ENCODE measurements at places on chromosomes 12 and 14.

GRCh38 chr14:104724407-104724980, 465 bp downstream of the ADSS1 start:
- DNase-seq: peak; percentile 32

DNA sequence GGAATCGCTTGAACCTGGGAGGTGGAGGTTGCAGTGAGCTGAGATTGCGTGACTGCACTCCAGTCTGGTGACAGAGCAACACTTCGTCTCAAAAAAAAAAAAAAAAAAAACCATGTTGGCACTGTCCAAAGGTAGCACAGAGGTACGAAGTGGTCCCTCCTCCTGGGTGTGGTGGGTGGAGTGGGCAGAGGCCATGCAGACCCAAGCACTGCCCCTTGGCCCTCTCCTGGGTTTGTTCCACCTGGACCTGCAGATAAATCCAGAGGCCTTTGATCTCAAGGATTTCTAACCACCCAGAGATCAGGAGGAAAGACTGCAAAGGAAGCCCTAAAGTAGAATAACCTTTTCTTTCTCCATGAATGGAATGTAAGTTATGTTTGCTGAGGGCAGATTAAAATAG, 8.7 kb upstream of the GALNT6 start:
- DNase-seq: no peak

DNA sequence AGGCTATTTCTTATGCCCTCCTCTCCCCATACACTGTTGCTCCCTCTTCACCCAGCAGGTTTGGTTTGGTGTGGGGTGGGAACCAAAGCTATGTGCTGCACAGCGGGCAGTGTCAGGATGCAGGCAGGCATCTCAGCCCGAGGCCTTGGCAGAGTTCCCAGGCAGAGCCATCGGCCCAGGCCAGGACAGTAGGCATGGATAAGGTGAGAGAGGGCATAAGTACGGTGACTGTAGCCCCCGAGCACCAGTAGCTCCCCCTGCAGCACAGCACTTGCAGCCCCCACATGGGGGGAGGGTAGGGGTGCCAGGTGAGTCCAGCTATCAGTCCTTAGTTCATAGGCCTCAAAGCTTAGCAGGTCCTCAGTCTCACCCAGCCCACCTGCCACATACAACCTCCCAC, 7.2 kb downstream of the KLHL33 start:
- no peak for DNase-seq

GRCh38 chr14:65549429-65549828, 136.9 kb downstream of the FUT8 start:
- DNase-seq: no peak

- no peak for DNase-seq
Observed at GRCh38 chr14:75976826-75977581, 4.8 kb downstream of the TGFB3 start.

DNA sequence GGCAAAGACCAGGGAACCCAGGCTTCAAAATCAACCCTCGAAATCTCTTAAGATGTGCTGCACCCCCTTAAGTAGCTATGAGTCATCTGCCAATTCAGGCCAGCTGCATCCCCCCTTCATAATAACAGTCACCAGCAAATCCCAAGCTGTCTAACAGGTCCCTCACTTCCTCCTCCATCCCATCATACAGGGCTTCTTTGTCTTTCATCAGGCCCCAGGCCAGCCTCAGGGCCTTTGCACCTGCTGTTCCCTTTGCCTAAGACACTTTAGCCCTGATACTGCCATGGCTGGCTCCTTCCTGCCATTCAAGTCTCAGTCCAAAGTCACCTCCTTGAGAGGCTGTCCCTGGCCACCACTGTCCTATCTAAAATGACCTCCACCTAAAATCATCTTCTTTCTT, 4.0 kb downstream of the RASAL1 start:
- DNase-seq: no peak

DNA sequence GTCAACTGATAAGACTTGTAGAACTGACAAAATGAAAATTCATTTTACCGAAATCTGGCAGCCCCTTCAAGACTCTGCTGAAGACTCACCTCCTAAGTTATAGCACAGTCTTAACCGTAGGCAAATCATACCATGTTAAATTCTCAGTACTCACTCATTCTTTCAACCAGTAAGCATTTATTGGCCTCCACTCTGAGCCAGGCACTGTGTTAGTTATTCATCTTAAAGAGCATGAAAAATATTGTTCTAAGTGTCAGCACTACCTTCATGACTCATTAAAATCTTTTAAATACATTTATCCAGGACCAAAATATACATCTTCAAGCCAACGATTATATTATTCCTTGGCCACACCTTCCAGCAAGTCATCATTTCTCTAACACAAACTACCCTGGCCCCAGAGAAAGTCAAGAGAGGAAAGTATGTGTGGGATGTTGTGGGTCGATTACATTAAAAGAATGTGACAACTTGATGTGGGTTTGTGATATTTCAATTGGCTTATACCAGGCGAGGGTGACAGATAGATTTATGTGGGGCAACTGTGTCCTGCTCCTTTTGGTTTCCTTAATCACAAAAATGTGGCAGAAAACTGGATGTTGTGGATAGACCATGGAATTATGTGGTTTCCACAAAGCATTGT, 55.0 kb downstream of the TMEM30B start:
- no peak for DNase-seq

DNA sequence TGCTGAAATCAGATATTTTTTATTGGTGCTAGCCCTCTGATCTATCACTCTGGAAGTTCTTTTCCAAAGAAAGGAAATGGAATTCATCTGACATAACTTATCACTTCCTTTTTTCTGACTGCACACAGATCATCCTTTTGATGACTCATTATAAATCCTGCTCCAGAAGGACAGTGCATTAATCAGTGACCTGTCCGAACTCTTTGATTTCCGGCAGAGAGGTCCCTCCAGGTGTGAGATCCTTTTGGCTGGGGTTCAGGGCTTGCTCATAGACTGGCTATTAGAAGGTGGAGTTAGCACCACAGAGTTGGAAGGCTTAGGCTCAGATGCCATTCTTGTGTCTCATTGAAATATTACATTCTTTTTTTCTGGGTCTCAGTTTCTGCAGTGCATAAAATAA, 328.2 kb downstream of the ZFP36L1 start:
- DNase-seq: no peak

- DNase-seq: no peak
Observed at GRCh38 chr12:99389751-99390150, 257.8 kb upstream of the GARIN6 start.

GRCh38 chr12:24360057-24360456, 410.6 kb upstream of the SOX5 start:
- DNase-seq: no peak

DNA sequence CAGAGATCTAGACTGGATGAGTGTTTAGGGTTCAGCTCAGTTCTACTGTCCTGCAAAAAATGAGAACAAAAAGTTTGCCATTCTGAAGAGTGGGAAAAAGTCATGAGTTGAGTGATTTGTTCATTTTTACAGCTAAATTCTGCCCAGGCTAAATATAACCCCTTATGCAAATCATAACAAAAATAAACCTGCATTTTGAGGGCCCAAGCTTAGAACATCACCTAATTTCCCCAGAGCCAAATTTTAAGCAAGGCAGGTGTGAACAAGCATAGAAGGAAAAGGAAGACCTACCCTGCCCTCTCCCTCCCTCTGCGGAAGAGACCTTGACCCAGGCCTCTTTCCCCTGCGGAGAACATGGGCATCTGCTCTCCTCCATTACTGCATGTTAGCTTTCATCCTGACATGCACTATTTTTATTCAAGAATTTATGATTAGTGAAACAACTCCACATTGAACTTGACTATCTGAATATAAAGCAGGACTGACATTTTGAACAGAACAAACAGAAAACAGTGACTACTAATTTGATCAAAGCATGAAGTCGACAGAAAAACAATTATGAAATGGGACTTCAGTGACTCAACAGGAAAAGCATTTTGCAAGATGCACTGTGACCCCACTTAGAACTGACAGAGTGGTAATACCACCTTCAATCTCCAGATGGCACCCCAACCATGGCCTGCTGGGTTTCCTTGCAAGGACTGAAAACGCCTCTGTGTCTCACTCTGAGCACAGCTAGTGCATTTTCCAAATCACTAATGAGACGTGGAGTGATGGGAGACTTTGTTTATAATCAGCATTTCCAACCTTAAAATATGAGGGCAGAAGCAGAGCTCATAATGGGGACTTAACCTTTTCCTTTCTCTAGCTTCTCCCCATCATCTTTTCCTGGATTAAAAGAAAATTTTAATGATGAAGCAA, 30.9 kb upstream of the SELPLG start:
- peak; percentile 75 for DNase-seq

DNA sequence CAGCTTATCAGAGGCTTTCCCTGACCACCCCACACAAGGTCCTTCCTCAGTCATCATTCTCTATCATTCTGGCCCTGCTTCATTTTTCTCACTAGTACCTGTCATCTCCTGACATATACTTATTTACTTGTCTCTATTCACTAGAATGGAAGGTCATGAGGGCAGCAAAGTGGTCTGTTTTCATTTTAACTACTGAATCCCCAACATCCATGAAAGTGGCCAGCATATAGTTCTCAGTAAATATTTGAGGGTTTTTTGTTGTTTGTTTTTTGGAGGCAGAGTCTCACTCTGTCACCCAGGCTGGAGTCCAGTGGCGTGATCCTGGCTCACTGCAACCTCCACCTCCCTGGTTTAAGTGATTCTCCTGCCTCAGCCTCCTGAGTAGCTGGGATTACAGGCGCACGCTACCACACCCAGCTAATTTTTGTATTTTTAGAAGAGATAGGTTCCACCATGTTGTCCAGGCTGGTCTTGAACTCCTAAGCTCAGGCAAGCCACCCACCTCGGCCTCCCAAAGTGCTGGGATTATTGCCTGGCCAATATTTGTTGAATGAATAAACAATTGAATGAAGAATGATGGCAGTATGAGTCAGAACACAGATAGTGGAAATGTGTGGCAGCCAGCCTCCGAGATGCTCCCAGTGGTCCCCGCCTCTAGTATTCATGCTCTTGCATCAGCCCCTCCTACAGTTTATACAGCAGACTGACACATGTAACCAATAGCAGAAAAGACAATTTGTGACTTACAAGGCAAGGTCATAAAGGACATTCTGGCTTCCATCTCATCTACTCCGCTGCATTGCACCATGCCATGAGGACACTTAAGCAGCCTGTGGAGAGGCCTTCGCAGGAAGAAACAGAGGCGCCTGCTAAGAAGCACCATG, 7.0 kb upstream of the ANO6 start:
- no peak for DNase-seq

GRCh38 chr12:119578112-119578511, 15.5 kb upstream of the TMEM233 start:
- DNase-seq: no peak

DNA sequence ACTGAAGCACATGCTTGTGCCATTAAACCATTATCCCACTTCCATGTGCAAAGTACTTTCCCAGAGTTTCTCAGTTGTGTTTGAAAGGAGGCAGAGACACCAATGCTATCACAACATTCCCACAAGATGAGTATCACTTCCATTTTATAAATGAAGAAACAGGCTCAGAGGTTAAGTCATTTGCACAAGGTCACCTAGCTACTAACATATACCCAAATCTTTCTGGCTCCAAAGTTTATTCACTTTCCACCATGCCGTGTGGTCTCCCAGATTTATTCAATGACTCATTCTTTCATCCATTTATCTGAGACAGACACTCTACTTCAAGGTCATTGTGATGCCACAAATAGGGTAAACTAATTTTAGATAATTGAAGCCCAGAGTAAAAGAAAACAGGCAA, 9.4 kb downstream of the ART4 start:
- no peak for DNase-seq

- no peak for DNase-seq
Observed at GRCh38 chr14:25226214-25226613, 176.3 kb upstream of the STXBP6 start.

DNA sequence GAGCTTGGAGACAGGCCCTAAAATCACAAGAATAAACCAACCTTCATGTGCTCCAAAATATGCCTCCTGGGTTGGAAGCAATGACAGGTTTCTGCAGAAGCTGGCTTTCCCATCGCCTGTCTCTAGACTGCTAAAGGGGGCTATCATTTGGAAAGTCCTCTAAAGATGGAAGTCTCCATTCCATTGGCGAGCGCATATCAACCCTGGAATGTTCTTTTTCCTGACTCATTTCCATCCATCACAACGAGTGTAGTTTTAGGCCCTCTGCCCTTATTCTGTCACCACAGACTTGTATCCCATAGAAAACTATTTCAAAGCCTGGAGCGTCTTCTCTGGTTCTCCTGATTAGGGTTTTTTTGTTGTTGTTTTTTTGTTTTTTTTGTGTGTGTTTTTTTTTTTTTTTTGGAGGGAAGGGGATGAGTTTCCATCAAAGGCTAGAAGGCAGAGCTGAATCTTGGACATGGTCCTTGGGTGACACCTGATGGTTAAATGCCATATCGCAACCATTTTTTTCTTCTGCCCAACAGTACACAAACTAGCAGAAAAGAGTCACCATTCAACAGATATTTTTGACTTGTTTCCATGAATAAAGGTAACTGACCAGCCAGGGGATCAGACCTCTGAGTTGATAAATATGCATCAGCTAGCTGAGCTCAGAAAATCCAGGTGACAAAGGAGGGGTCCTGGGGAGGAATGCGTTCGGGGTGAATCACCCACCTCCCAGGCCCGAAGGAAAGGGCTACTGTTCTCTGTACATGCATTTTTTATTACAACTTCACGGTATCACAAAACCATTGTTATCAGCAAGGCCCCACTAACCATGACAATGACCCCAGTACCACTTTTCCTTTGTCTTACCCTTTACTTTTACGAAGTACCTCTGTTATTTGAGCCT, 40.5 kb downstream of the KCNA5 start:
- no peak for DNase-seq

- no peak for DNase-seq
Observed at GRCh38 chr14:49898485-49898884, 5.6 kb downstream of the ARF6 start.

- DNase-seq: no peak
Observed at GRCh38 chr12:128848371-128848770, 4.9 kb upstream of the GLT1D1 start.

GRCh38 chr12:82600379-82600778, 86.3 kb upstream of the TMTC2 start:
- no peak for DNase-seq

- no peak for DNase-seq
Observed at GRCh38 chr12:55188974-55189556, 31.8 kb upstream of the OR10A7 start.

DNA sequence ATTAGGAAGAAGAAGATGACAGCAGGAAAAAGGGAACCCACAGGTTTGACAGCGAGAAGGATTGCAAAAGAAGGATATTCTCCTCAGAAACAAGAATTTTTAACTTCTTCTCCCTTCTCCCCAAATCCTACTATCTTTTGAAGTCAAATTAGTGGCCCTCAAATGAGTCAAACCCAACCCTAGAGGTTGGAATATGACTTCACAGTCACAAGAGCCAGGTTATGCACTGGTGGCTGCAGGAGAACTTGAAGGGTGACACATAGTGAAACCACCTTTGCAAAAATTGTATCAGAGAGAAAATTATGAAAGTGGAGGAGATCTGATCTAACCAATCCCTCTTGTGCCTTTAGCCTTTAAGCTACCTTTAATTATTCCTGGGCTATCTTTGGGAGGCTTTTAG, 386.2 kb upstream of the CCDC196 start:
- DNase-seq: no peak

GRCh38 chr12:89087876-89088275, 264.4 kb downstream of the DUSP6 start:
- DNase-seq: no peak
